ENCODE measurements at places on chromosomes 4 and X. TPM values are rescaled to one million over a fixed set of nuclear protein-coding genes. Genes with fewer than 3 reads are reported as not detected.

Gene FGD1
- 7.7 TPM for total RNA-seq

Gene LCORL
- 4.0 TPM for total RNA-seq

Gene BCLAF3
- 4.0 TPM for total RNA-seq

Gene FAT4
- total RNA-seq, result 2.4 TPM

Gene ASMT
- total RNA-seq, result 0.53 TPM

Gene SHISA3
- total RNA-seq, result not detected

Gene NEK1
- 2.2 TPM for total RNA-seq

Gene ARAF
- 57.8 TPM for total RNA-seq

Gene TMEM185A
- total RNA-seq, result 29.0 TPM

Gene SSX4B
- not detected for total RNA-seq

All from A549 treated with GW870086 at 1 μM for 4 hours (cell line).